ENCODE measurements at places on chromosomes 11 and 22. TPM values are rescaled to one million over a fixed set of nuclear protein-coding genes. Genes with fewer than 3 reads are reported as not detected.

DNA sequence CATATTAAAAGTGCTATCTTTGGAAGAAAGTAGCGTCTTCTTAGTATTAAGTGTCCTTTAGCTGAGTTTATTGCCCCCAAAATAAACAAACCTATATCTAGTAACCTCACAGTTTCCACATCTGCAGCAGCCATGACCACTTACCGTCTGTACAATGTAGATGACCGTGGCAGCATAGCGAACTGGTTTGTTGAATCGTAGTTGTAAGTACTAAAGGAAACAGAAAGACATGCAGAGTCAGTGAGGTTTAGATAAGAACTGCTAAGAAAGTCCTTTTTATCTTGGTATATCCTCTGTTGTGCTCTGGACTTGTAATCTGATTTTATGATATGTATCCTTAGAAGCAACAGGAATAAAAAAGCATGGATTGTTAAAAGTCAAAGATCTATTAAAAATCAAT is 9.4 kb downstream of the SLC5A12 start:
- no peak for DNase-seq

- no peak for DNase-seq
Observed at GRCh38 chr11:78815831-78816230, 241.2 kb upstream of the NARS2 start.

DNA sequence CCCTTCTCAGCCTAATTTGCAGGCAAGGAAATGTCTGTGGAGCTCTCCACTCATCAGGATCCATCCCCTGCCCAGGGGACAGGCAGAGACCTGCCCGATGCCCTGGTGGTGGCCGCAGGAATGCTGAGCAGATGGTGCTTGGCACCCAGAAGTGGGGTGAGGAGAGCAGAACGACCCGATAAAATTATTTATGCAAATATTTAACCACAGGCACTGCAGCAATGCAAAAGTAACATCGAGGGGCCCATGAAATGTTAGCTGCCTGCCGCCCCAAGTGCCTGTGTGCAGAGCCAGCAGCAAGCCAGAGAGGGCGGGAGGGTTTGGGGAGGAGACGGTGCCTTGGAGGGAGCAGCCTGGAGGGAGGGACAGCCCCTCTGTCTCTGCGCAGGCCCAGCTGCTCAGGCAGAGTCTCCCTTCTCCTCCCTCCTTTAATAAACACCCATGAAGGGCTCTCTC is 205.5 kb downstream of the CTTN start:
- no peak for DNase-seq

- DNase-seq: no peak
Observed at GRCh38 chr11:15724601-15725000, 609.9 kb downstream of the INSC start.

DNA sequence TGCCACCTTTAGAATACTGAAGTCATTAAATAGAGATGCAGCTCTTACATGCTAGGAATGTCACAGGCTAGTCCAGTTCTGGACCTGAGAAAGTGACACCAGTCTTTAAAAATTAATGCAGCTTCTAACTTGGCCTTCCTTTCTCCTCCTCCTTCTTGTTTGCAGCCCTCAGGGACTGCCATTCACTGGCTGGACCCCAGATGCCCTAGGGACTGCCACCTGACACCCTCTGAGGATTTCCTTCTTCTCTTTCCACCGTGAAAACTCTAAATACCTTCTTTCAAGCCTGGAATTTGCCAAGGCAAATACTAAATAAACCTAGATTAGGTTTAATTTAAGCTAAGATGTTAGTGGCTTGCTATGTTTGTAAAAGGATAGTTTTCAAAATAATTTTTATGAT is 78.4 kb downstream of the MUC15 start:
- DNase-seq: no peak

- DNase-seq: no peak
Observed at GRCh38 chr11:108863528-108863927, 198.7 kb downstream of the DDX10 start.

DNA sequence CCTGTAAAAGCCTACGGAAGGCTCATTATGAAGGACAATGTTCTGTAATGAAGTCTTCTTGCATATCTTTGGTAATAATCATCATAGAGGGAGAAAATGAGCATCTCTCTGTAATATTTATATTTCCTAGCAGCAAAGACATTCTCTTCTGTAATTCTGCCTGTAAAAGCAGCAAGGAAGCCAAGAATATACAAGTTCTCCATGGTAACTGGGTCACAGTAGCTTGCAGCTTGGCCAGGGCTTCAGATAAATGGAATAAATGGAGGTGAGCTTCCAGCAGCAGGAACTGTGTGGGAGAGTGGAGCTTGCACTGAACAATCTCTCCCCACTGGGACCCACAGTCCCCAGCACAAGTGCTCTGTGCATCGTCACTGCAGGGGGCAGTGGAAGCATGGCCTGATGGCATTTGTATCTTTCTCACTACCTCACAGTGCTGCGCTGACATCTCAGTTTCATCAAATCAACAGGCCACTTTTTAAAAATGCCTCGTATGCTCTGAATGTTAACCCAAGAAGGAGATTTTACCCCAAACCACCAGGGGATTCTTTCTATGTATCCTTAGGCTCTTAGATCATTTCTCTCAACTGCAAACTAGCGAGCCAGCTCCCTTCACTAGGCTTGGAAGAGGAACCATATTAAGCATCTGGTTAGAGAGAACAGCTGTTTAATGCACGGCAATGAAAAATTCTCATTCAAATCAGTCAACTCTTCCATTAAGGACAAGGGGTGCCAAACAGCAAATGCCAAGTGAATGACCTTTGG is 1059.7 kb downstream of the OPCML start:
- DNase-seq: no peak

DNA sequence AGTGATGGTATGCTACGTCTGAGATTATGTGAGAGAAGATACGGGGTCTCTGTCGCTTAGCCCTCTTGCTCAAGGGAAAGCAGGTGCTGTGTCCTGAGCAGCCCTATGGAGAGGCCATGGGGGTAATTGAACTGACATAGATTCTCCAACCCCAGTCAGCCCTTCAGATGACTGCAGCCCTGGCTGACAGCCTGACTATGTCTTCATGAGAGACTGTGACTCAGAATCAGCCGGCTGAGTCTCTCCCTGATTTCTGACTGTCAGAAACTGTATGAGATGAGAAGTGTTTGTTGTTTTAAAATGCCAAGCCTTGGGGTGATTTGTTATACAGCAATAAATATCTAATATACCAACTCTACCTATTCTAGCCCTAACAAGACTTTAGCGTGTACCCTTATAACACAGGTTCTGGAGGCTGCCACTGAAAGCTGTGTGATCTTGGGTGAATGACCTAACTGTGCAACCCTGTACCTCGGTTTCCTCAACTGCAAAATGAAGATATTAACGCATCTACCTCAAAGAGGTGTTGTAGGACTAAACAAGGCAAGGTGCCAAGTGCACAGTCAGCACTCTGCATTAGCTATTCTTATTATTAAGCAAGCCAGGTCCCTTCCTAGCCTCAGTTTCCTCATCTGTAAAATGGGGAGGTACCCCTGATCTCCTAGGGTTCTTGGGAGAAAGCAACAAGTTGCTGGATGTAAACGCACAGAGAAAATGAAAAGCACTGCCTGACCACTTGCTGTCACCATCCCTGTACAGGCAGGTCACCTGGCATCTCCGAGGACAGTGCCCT is 24.9 kb downstream of the SLC43A1 start:
- no peak for DNase-seq

DNA sequence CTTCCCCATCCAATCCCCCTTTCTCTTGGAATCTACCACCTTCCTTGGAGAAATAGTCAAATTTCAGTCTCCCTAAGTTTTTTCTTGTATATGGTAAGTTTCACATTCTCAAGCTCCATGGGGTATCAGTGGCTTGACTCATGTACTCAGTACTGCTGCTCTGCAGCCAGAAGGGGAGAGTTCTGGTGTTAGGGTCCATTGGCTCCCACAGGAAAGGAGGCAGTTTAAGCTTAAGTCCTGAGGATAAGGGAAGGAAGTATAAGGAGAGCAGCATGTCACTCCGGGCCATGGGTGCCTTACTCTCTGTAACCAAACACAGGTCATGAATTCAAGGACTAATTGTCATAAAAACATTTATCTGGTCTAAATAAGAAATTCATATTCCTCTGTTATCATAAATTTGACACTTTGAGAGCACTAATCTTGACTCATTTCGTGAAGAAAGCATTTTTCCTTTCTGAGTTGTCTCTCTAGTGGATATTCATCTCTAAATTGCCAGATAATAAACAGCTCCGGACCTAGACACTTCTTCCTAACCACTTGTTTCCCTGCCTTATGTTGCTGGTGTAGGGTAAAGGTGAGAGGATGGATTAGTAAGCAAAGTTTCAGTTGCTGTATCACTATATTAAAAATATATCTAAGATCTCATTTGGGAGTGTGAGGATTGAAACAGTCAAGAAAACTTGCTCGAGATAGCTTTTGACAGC is 20.1 kb upstream of the SORL1 start:
- DNase-seq: no peak

GRCh38 chr22:38136607-38137006 is 26.1 kb upstream of the BAIAP2L2 start:
- no peak for DNase-seq

DNA sequence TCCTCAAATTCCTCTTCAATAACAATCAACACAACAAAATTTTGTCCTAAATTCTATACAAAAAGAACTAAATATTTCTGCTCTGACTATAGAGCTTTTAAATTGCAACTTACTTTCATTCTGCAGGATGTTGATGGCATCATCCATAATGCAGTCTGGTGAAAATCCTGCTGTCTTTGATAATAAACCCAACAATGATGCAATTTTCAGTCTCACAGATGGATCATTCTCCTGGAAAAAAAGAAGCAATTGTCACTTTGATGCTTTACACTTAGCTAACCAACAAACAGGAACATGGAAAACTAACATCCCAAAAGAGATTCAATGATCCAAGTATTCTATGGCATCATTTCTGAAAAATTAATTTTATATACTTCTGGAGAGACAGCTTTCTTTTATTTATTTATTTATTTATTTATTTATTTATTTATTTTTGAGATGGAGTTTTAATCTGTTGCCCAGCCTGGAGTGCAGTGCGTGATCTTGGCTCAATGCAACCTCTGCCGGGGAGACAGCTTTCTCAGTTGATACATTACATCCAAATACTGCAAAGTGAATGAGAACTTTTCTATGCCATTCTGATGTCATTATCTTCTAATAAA is 13.0 kb downstream of the INTS4 start:
- no peak for DNase-seq

DNA sequence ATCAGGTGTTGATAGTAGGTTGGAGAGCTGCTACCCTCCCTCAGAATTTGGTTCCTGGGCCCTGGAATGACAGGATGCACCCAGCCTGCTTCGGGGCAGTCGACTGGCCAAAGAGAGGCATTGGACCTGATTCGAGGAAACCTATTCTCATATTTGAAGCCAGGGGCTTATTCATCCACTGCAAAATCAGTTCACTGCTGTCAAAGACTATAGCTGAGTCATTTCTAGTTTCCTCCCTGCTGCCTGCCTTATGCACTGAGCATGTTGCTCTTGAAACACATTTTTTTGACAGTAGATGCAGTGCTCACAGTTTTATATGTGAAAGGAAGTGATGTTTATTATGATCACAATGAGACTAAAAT is 565.4 kb downstream of the ETS1 start:
- no peak for DNase-seq

GRCh38 chr11:2583605-2583958 is 116.2 kb downstream of the KCNQ1OT1 start:
- no peak for DNase-seq

Gene PGA5
- total RNA-seq: not detected

Gene SLC1A2
- total RNA-seq: 0.58 TPM

Gene CRYBA4
- total RNA-seq: not detected

Gene IRAG1
- total RNA-seq: 112 TPM

Gene OR56B4
- total RNA-seq: not detected

Gene EML3
- total RNA-seq: 66.1 TPM

Gene TIMM8B
- 47.9 TPM for total RNA-seq

Gene DDIAS
- total RNA-seq: 0.78 TPM
